Activated T-helper 1 cell treated with anti-CD3 and anti-CD28 coated beads, Interleukin-2, amount 50 U/mL, for 16 hours (primary cell): ENCODE measurements at places on chromosomes 13 and 19.

GRCh38 chr13:29746148-29746677, 104.2 kb downstream of the UBL3 start:
- no peak for DNase-seq

- no peak for DNase-seq
Observed at GRCh38 chr13:97567510-97568243, 133.7 kb downstream of the RAP2A start.

- no peak for DNase-seq
Observed at GRCh38 chr13:54232700-54233099, 1204.1 kb downstream of the OLFM4 start.

- DNase-seq, result no peak
Observed at GRCh38 chr13:99289271-99289670, 17.9 kb downstream of the GPR183 start.

GRCh38 chr19:9885077-9885552, 50.0 kb downstream of the PIN1 start:
- no peak for DNase-seq

- no peak for DNase-seq
Observed at GRCh38 chr13:20911037-20911436, 8.5 kb upstream of the XPO4 start.

DNA sequence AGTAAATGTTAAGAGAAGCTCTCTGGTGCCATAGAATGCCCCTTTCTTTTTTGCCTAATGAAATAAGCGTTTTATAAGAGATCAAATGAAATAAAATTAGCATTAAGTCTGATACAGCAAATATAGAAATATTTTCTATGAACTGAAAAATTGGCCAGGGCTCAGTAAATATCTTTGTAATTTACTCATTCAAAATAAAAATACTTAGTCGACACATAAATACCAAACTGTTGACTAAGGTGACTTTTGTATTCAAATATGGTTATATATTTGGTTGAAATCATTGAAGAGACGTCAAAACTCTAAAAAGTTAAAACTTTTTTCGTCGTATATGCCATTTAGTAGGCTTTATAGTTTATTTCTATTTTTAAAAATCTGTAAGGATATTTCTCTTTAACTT, 25.6 kb downstream of the IPO5 start:
- DNase-seq, result no peak

DNA sequence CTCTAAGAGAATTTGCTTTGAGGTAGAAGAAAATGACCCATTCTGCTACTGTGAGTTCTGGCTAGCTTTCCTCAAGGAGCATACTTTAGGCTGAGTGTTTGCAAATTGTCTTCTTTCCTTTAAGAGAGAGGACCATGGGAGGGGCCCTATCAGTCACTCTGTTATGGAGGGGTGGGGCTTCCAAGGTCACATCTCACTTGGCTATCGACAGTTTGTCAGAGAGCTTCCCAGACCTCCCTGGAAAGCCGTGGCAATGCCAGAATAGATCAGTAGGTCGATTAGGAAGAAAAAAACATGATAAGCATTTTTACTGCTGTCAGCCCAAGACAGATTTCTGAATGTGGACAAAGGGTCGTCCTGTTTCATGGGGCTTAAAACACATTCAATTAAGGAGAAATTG, 93.3 kb downstream of the OXGR1 start:
- no peak for DNase-seq

DNA sequence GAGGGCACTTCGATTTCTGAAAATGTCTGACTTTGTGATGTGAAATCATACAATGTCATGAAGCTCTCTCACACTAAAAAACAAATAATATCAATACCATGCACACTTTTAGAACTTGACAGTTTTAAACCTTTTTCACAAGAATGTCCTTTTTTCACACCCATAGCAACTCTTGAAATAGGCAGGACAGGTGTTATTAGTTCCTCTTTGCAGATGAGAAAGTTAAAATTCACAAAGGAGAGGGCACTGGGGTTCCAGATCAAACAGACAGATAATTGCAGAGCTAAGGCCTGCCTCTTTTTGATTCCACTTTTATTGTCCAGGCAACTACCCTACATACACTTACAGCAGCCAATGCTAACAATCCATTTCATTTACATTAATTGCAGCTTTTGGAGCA, 142.8 kb downstream of the KLF12 start:
- no peak for DNase-seq

DNA sequence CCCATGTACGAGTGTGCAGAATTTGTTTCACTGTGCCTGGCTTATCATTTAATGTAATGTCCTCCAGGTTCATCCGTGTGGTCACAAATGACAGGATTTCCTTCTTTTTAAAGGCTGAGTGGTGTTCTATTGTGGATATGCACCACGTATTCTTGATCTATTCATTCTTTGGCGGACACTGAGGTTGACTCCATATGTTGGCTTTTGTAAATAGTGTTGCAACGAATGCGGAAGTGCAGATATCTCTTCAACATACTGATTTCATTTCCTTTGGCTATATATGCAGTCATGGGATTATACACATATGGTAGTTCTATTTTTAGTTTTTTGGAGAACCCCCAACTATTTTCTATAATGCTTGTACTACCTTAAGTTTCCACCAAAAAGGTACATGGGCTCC, 13.0 kb downstream of the OR7A5 start:
- no peak for DNase-seq

DNA sequence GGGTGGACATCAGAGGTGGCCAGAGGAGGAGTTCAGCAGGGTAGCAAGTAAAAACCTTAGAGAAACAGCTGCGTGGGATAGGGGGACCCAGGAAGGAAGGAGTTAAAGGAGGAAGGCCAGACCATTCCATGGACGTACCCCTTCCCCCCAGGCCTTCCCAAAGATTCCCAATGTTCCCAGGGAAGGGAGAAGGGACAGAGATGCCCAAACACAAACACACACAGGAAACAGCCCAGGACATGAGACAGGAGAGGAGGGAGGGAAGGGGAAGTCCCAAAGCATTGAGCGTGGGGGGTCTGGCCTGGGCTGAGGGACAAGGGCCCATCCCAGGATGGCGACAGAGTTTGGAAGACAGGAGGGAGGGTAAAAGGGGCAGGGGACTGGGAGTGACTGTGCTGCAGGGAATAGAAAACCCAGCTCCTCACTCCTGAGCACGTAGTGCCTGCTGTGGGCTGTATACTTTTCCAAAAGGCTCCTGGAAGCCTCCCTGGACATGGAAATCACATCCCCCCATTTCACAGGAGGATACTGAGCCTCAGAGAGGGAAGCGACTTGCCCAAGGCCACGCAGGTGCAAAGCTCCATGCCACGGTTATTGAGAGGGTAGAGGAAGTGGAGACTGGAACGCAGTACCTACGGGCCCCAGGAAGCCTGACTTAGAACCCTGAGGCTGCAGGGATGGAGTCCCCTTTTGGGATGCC, 1.1 kb downstream of the SYDE1 start:
- no peak for DNase-seq

GRCh38 chr13:42492372-42492920, 81.5 kb upstream of the TNFSF11 start:
- no peak for DNase-seq

GRCh38 chr13:46665248-46665632, 112.3 kb downstream of the LRCH1 start:
- DNase-seq, result no peak

- no peak for DNase-seq
Observed at GRCh38 chr13:42815681-42816080, 34.3 kb downstream of the FAM216B start.

- DNase-seq, result no peak
Observed at GRCh38 chr19:4018140-4018613, 10.6 kb downstream of the PIAS4 start.

GRCh38 chr13:30859326-30859725, 46.7 kb upstream of the MEDAG start:
- DNase-seq, result no peak
